ENCODE measurements at places on chromosomes 3 and 15. TPM values are rescaled to one million over a fixed set of nuclear protein-coding genes. Genes with fewer than 3 reads are reported as not detected.

- peak; percentile 56 for DNase-seq
Measured at GRCh38 chr3:117510396-117510795, 800.8 kb downstream of the TUSC7 start.

- DNase-seq, result no peak
Measured at GRCh38 chr3:71625676-71626075, 42.1 kb upstream of the FOXP1 start.

DNA sequence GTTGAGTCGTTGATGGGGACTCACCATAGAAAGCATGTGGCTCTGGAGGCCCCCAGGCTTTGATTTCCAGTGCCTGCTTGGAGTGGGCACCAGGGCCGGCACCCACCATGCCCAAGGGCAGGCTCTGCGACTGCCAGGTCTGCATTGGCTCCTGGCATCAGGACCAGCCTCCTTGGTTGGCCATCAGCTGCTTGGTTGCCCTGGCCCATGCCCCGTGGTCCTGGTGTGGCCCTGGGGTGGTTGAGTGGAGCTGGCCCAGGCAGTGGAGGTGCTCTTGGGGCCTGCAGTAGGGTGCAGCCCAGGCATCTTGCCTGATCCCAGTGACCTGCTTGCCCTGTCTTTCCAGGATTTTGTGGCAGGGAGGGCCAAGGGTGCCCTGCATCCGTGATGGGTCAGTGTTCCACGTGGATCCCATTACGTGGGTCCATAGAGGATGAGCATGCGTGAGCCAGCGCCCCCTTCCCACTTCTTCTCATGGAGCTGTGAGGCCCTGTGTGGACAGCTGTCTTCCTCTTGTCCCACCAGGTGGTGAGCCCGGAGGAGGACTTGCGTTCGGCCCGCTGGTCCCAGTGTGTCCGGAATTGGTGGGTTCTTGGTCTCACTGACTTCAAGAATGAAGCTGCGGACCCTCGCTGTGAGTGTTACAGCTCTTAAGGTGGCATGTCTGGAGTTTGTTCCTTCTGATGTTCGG, 187.0 kb downstream of the UBE3A start:
- DNase-seq, result peak; percentile 52

DNA sequence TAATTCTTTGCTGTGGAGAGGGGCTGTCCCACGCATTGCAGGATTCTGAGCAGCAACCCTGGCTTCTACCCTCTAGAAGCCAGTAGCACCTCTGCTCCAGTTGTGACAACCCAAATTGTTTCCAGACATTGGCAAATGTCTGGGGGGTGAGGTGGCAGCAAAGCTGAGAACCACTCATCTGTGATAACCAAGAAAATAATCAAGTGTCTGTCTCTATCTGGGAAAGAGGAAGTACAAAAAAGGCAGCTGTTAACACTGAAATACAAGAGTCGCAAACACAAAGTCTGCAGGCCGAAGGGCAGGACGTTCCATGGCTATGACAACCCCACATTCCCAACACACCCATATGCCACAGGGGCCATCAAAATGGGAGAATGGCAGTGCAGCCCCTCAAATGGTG, 42.2 kb upstream of the GNB5 start:
- peak; percentile 31 for DNase-seq

DNA sequence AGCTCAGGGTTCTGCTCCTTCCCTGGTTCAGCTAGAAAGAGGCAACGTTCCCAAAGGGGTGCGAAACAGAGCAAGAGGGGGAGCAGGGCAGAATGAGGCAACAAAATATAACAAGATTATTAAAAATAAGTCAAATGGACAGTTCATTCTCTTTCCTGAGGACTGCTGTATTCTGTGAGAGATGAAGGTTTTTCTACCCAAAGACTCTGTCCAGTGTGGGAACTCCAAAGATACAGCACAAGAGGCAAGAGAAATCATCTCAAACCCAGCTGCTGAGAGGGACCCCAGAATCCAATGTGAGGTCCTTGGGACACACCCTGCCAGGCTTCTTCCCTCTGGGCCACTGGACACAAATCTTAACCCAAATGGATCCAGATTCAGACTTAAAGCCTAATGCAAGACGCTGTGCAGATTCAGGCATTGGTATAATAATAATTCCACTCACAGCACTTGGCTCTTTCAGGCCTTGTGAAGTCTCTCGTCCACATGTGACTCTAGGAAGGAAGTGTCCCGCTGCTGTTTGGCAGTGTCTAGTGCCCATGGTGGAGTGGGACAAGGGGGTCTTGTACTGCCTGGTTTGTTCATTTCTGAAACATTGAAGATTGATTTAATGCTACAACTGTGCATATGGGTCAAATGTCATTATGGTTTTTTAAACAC, 14.5 kb upstream of the ARHGAP31 start:
- DNase-seq, result no peak

- DNase-seq, result peak; percentile 58
Measured at GRCh38 chr15:76163457-76164295, 103.9 kb downstream of the TMEM266 start.

DNA sequence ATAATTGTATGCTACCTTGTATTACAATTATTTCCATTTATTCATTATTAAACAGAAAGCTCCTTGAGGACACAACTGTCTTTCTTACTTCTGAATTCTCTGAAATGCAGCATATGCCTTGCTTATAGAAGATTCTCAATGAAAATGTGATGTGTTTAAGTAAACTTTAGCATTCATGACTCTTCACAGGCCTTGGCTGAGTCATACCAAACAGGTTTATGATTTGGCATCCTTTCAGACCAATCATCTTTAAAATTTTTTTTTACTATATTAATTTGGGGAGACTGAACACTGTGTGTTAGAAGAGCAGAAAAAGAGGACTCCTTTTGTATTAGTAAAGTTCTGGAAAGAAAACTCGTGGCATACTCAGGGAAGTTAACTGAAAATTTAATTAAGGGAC, 6.4 kb upstream of the GALK2 start:
- DNase-seq, result no peak

DNA sequence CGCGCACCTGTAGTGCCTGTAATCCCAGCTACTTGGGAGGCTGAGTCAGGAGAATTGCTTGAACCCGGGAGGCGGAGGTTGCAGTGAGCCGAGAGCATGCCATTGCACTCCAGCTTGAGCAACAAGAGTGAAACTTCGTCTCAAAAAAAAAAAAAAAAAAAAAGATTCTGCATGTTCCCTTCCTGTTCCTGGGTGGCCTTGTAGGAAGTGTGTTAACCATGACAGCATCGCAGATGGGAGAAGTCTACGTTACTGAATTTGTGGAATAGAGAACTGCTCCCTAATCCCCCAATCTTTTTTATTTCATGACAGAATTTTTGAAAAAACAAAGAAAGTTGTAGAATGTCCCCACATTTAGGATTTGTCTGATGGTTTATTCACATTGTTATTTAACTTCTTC, 45.4 kb downstream of the FOXL2 start:
- DNase-seq, result no peak

The IGDCC3 gene
- total RNA-seq, result not detected

The CILP gene
- total RNA-seq, result under 0.01 TPM

The CFAP100 gene
- not detected for total RNA-seq

The CACNA1D gene
- total RNA-seq, result 0.29 TPM
